ENCODE measurements at places on chromosomes 3 and 15.

- no peak for DNase-seq
Observed at GRCh38 chr15:99239545-99240198, 9.7 kb downstream of the TTC23 start.

DNA sequence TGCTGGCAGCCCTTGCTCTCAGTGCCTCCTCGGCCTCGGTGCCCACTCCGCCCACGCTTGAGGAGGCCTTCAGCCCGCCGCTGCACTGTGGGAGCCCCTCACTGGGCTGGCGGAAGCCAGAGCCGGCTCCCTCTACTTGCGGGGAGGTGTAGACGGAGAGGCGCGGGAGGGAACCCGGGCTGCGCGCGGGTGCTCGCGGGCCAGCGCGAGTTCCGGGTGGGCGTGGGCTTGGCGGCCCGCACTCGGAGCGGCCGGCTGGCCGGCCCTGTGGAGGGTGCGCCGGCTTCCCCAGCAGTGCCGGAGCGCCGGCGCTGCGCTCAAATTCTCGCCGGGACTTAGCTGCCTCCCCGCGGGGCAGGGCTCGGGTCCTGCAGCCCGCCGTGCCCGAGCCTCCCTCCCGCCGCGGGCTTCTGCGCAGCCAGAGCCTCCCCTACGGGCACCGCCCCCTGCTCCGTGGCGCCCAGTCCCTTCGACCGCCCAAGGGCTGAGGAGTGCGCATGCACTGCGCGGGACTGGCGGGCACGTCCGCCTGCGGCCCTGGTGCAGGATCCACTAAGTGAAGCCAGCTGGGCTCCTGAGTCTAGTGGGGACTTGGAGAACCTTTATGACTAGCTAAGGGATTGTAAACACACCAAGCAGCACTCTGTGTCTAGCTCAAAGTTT, 231.5 kb downstream of the EFHB start:
- DNase-seq, result no peak

- no peak for DNase-seq
Observed at GRCh38 chr3:197801891-197802778, 11.1 kb downstream of the LRCH3 start.

GRCh38 chr3:157406394-157406793, 30.3 kb upstream of the PTX3 start:
- DNase-seq, result no peak

DNA sequence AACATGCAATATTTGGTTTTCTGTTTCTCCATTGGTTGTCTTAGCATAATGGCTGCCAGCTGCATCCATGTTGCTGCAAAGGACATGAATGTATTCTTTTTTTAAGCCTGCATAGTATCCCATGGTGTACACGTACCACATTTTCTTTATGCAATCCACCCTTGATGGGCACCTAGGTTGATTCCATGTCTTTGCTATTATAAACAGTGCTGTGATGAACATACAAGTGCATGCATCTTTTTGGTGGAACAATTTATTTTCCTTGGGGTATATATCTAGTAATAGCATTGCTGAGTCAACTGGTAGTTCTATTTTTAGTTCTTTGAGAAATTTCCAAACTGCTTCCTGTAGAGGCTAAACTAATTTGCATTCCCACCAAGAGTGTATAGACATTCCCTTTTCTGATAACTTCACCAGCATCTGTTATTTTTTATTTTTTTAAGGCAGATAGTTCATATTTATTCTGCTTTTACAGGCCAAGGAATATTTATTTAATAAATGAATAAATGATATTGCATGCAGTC, 62.4 kb upstream of the NPHP3 start:
- DNase-seq, result no peak

DNA sequence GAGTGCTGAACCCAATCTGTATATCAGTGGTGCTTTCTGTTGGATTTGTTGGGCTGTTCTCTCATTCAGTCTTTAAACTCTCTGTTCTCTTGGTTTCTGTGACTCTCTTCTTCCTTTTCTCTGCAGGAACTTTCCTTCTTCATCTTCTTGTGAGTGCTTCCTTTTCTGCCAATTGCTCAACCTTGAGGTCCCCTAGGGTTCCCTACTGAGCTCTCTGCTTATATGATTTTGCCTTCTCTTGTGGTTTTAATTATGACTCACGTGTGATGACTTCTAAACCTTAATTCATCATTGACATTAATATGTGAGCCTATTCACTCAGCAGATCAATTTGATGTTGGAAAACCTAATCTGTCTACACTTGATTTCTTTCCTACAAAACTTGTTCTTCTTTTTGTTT, 39.4 kb downstream of the MOBP start:
- DNase-seq, result no peak

DNA sequence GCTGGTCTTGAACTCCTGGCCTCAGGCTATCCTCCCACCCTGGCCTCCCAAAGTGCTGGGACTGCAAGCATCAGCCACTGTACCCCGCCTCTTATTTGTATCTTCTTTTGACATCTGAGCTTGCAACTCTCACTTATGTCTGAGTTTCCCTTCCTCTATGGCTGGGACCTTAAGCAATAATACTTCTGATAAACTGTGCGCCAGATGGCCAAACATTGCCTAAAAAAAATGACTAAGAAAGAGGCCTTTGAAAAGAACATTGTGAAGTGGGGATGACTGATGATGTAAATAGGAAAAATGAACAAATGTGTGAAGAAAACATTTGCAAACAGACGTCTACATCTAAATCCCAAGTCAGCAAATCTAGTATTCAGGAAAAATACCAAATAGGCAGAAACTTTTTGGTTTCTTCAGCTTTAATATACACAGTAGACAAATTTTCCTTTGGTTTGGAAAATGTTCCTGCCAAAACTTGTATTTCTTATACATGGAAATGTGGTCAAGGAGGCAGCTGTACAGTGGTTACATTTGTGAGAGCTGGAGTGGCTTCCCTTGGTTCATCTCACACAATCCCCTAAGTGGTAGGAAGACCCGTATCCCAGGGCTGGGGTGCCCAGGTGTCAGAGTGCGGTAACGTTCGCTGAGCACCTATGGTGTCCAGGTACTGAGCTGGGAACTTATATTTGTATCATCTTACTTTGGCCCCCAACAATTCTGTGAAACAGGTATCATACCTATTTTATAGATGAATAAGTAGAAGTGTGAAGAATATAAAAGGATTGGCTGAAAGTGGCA, 11.6 kb upstream of the TFRC start:
- DNase-seq, result no peak

GRCh38 chr3:188031121-188031520, 122.8 kb upstream of the LPP start:
- DNase-seq, result no peak

DNA sequence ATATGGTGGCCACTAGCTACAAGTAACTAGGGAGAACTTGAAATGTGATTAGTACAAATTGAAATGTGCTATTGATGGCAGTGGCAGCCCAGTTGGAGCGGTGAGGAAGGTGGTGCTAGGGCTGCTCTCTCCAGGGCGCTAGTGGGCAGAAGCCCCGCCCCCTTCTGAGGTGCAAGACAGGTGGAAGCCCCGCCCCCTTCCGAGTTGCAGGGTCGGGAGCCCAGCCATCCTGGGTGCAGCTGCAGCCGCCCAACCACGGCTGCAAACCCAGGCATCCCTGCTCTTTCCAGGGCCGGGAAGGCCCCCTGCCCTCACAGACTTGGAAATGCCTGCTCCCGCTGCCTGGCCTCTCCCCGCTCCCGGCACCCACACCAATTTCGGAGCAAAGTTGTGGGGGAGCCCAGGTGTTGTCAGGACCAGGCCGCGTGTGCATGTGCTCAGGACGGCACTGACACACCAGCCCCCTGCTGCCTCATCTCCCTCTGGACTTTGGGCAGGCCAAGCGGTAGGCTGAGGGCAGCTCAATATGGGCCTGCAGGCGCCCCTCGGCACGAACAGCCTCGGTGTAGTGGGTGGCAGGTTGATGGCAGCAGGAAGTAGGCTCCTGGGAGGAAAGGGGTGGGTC, 10.0 kb downstream of the ATR start:
- no peak for DNase-seq

DNA sequence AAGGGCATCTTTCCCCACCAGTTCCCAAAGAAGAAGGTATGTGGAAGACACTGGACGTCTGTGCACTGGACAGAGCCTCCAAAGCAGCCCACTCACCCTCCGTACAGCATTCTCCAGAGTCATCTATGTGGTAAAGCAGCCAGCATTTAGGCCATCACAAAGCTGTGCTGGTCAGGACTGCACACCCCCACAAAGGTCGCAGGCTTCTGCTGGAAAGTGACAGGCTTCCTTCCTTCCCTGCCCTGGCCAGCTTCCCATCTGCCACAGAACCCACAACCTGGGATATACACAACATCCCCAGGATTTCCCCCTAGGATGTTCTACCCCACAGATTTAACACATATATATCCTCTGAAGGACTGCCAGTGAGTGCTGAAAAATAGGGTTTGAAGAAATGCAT, 64.6 kb upstream of the GALNT15 start:
- DNase-seq, result no peak

DNA sequence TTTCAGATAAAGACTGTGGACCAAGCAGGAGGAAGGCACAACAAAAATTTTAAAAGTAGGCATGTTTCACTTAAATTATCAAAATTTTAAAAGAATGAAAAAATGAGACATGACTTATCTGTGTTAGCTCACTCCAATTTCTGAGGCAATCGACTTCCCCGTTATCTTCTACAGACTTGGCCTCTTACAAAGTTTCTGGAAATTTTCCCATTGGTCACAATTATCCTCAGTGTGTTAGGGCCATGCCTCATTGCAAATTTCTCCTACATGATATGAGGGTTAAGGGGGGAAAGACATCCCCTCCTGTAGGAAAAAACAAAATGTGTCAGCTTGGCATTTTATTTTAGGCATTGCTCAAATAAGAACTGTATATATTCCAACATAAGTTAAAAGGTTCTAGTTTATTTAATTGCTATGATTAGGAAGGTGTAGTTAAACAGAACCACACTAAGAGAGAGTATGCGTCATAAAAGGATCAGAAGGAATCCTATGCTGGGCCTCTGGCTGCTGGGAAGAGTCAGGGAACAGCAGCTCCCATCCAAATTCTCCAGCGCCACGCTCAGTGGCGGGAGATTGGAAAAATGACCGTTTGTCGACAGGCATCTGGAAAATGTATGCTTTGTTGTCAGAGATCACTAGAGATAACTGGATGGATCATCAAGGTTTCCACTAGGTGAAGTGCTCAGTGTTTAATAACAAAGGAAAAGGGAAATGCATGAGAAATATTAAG, 463.6 kb upstream of the NR2F2 start:
- no peak for DNase-seq

DNA sequence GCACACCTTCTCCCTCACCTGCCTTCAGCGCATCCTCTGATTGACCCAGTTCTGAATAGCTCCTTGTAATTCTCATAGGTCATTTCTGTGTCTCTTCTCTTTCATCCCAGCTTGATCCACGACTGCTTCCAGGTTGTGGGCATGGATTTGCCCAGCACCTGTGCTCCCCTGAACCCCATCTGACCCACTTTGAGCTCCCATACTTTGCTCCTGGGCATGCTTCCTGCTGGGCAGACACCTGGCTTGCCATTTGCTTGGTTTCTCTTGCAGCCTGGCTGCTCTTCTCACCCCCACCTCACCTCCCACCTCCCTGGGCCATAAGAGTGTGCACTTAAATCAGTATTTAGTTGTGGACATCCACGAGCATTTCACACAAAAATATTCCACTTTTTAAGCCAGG, 635.5 kb downstream of the TBL1XR1 start:
- no peak for DNase-seq

DNA sequence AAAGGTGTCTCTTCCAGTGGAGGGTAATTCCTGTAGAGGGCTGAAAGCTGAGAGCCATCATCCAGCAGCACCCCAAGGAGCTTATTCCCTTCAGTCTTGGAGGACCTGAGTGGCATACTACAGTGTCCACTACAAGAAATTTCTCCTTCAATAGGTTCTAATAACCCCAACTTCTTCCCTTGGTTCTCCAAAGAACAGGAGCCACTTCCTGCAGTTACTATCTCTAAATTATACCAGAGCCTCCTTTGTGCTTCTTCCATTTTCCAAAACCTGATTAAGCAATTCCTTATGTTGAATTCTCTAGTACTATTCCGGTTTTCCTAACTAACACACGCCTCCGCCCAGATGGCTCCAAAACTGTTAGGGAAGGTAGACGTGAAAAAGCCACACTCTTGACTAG, 50.4 kb downstream of the DCLK3 start:
- DNase-seq, result no peak

GRCh38 chr3:140148824-140149390, 213.9 kb downstream of the CLSTN2 start:
- no peak for DNase-seq

DNA sequence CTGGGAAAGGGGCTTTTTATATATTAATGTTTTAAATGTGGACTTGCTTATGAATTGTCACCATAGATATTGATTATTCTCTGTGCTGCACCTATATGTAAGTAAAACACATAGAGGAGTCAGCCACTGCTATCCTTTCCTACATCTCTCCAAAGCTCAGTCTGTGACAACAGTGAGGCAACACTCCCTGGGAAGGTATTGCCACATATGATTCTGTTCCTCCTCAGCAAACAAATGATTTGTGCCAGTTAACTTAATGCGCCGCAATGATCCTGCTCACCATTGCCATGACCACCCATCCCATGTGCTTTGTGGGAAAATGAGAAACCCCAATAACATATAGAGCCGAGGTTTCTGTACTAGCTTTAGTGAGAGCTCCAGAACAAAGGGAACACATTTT, 75.1 kb upstream of the FBN1 start:
- no peak for DNase-seq

DNA sequence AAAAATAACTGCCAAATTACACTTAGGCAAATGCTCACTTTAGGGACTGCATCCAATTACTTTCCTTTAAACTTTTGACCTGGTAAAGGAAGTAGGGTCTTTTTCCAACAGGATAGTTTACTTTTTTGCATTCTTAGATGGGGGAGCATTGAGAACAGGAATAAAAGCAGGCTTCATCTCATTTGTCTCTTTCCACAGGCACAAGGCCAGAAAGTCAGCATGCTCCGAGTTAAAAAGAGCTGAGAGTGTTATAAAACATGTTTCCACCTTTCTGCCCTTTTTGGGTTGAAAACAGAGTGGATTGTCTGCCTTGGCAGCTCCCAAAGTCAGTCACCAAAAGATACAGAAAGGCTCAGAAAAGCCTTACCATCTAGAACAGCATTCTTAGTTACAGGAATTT, 404.9 kb upstream of the ALCAM start:
- DNase-seq, result no peak

GRCh38 chr3:15579051-15579450, 22.3 kb downstream of the HACL1 start:
- DNase-seq, result no peak

- no peak for DNase-seq
Observed at GRCh38 chr15:79257454-79257853, 25.1 kb upstream of the ANKRD34C start.

- no peak for DNase-seq
Observed at GRCh38 chr3:155972885-155973584, 102.6 kb downstream of the GMPS start.
